GM10248 (cell line): ENCODE measurements at places on chromosomes 6 and 20.

DNA sequence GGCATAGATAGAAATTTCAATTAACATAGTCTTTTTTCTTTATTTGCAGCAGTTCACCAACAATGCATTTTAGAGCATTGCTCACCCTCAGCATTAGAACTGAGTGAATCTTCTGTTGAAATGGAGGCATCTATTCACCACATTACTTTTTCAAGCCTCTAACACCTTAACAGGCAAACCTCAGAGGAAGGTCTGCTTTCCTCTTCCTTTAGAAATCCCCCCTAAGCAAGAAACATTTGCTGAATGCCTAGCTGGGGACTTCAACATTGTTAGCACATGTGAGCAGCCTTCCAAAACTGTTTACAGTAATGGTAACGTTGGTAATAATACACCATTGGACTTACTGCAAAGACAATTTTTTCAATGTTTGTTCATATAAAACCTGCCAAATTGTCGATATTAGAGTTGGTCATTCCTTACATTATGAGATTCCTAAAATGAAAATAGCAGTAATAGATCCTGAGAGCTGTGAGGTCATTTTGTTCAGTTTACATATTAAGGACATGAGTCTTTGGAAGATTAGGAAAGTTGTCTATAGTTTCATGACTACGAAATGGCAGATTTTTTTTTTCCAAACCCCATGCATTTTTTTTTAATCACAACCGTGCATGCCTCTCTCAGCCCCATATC, 20.6 kb upstream of the AKIRIN2 start:
- DNase-seq = no peak

DNA sequence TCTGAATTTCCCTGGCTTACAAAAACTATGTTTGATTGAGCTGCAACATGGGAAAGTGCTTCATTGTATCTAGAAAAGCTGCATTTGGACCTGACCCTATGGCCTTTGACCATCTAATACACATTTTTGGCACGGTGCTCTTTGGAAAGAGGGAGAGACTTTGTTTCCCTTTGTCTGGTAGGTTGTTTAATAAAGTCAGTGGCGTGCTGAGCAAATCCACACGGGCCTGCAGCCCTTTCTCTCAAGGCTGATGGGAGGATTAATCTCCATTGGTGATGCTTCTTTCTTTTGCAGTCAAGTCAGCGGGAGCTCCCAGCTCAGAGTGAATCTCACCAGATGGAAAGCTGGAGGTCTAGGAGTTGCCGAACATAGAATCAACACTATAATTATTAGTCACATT, 314.7 kb upstream of the CNR1 start:
- no peak for DNase-seq

- no peak for DNase-seq
Observed at GRCh38 chr6:165823609-165824326, 160.7 kb upstream of the PDE10A start.

DNA sequence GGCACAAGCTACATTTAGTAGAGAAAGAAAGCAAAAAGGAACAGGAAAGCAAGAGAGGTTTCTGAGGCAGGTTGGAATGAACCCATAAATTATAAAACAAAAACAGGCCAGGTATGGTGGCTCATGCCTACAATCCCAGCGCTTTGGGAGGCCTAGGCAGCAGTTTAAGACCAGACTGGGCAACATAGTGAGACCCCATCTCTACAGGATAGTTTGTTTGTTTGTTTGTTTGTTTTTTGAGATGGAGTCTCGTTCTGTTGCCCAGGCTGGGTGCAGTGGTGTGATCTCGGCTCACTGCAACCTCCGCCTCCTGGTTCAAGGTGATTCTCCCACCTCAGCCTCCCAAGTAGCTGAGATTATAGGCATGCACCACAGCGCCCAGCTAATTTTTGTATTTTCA, 49.0 kb downstream of the AFG1L start:
- no peak for DNase-seq

- no peak for DNase-seq
Observed at GRCh38 chr6:33207552-33208090, 679 bp upstream of the RING1 start.

DNA sequence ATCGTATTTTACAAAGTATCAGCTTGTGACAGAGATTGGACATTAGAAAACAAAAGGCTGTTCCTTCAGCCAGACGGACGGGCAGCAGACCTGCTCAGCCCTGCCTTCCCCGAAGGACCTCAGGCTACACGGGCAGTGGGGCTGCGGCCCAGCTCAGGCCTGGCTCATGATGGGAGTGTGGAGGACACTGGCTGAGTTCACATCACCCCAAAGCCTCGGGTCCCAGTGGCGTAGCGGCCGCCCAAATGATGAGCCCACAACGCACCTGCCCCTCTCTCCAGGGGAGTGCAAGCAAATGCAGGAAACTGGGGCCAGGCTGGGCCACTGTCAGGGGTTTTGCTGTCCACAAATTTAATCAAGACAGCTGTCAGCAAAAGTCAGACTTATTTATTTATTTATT, 356.8 kb downstream of the TAF4 start:
- DNase-seq = no peak

- DNase-seq = no peak
Observed at GRCh38 chr6:129980821-129981220, 37.6 kb upstream of the L3MBTL3 start.

- peak; percentile 47 for DNase-seq
Observed at GRCh38 chr20:59752704-59753460, 148.5 kb downstream of the PHACTR3 start.

- no peak for DNase-seq
Observed at GRCh38 chr6:4603856-4604369, 172.3 kb upstream of the CDYL start.

GRCh38 chr20:56574531-56575142, 41.6 kb downstream of the FAM209B start:
- no peak for DNase-seq

DNA sequence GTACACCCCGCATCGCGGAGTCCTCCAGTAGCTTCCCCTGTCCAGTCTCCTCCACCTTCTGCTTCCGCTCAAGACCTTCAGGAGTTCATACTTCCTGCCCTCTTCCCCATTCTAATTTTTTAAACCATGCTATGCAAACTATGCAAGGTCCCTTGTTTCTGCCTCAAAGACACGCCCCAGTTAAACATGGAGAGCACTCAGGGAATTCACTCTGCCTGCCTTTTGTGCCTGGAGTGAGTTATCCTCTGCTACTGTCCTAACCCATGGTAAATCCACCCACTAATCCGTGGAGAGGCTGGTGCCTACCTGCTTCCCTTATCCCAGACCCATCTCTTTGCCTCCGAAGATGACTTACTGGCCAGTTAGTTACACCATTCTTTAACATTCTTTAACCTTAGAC, 473.7 kb upstream of the JARID2 start:
- DNase-seq = no peak

GRCh38 chr6:146429831-146430230, 113.8 kb upstream of the RAB32 start:
- no peak for DNase-seq

- DNase-seq = no peak
Observed at GRCh38 chr6:111832833-111833418, 40.3 kb downstream of the FYN start.

DNA sequence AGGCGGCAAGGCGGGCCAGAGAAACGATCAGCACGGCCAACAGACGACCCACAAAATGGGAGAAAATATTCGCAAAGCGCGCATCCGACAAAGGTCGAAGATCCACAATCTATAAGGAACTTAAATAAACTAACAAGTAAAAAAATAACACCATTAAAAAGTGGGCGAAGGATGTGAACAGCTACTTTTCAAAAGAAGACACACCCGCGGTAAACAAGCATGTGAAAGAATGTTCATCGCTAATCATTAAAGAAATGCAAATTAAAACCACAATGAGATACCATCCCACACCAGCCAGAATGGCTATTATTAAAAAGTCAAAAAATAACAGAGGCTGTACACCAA, 117.8 kb upstream of the SIRPA start:
- DNase-seq = no peak

GRCh38 chr6:222468-222867, 69.8 kb upstream of the DUSP22 start:
- DNase-seq = no peak

- no peak for DNase-seq
Observed at GRCh38 chr6:39307462-39307861, 6.8 kb downstream of the KCNK17 start.

- no peak for DNase-seq
Observed at GRCh38 chr20:41359541-41360011, 7.0 kb downstream of the EMILIN3 start.

DNA sequence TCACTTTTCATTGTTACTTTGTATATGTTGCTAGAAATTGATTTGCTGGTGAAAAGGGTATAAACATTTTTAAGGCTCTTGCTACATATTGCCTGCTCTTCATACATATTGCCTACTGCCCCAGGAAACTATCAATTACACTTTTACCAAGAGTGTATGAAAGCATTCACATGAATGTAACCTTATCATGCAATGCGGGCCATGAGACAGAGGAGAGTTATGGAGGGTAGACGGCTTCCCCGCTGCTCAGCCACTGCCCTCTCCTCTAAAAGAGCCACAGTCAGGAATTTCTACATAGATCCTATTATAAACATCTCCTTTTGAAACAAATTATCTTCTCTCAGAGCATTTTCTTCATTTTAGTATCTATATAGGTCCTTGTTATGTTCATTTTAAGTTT, 264.4 kb downstream of the ESR1 start:
- no peak for DNase-seq

GRCh38 chr6:111591370-111591900, 14.2 kb downstream of the TRAF3IP2 start:
- DNase-seq = no peak

- no peak for DNase-seq
Observed at GRCh38 chr6:170207586-170208181, 83.2 kb downstream of the DLL1 start.

DNA sequence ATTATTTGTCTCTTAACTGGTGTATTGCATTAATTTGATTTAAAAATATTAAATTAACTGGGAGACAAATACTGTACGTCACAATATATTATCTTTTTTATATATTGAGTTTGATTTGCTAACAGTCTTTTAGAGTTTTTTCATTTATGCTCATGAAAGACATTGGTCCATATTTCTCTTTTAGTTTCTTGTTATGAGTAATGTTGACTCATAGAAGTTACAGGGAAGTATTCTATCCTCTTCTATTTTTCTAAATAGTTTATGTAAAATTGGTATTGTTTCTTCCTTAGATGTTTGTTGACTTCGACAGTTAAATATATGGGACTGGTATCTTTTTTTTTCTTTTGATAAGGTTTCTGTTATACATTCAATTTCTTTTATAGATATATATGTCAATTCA, 1115.6 kb upstream of the CITED2 start:
- DNase-seq = no peak

- DNase-seq = no peak
Observed at GRCh38 chr6:44016131-44016870, 111.0 kb downstream of the MRPL14 start.

GRCh38 chr6:109736273-109737025, 45.4 kb downstream of the FIG4 start:
- DNase-seq = no peak

DNA sequence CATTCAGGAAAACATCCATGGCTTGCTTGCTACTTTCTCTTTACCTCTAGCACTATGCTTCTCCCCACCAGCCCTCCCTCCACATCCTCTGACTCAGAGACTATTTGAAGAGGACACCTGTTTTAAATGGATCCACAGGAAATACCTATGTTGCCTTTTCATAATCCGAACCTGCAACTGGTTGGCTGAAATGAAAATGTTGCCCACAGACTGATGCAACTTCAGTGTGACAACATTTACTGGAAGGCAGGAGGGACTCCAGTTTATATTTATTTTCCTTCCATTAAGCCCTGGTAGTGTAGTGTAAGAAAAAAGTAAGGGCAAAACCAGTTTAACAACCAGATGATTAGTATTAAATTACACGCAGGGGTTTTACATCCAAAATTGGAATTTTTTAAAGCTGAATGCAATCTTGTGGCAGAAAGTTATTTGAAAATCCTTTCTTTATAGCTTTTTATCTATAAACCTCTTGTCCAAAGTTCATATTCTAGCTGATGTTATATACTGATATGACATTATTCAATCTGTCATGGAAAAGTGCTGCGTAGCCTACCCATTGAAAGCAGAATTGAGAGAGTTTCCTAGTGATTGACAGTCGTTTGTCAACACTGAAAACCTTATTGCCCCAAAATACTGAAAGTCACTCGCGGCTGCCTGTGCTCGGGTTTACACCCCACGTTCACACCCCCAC, 881 bp upstream of the AIG1 start:
- peak; percentile 20 for DNase-seq
